Glomerular endothelial cell (primary cell): ENCODE measurements at places on chromosomes 1 and 21. TPM values are rescaled to one million over a fixed set of nuclear protein-coding genes. Genes with fewer than 3 reads are reported as not detected.

Gene ADCY10
- 0.06 TPM in 1 of 2 replicates, not detected in the other for total RNA-seq

Gene SDHB
- 101 and 102 TPM in 2 replicates for total RNA-seq

Gene PRDM16
- 0.12 TPM in 1 of 2 replicates, not detected in the other for total RNA-seq

Gene B3GALT2
- total RNA-seq, result 0.78 and 1.1 TPM in 2 replicates

Gene RGS16
- total RNA-seq, result 1.0 and 2.2 TPM in 2 replicates

Gene KIRREL1
- 60.3 and 86.7 TPM in 2 replicates for total RNA-seq

Gene NADK
- total RNA-seq, result 91.0 and 134 TPM in 2 replicates

Gene ITLN2
- not detected in 2 replicates for total RNA-seq

Gene CYYR1
- 24.1 and 28.2 TPM in 2 replicates for total RNA-seq

Gene OR2T2
- not detected in 2 replicates for total RNA-seq

Gene RORC
- total RNA-seq, result not detected in 2 replicates

Gene OR2T11
- not detected in 2 replicates for total RNA-seq

Gene NPL
- 1.8 and 2.7 TPM in 2 replicates for total RNA-seq

Gene LCE1E
- total RNA-seq, result not detected in 2 replicates

Gene C1orf74
- total RNA-seq, result 1.1 and 1.5 TPM in 2 replicates

Gene IRF6
- total RNA-seq, result 0.82 and 1.8 TPM in 2 replicates

Gene PTPN7
- total RNA-seq, result 1.2 TPM in 1 of 2 replicates, not detected in the other

Gene FAM131C
- 0.82 and 0.87 TPM in 2 replicates for total RNA-seq

Gene C1QTNF12
- total RNA-seq, result 0.76 and 1.7 TPM in 2 replicates

Gene HES2
- 16.1 and 41.8 TPM in 2 replicates for total RNA-seq

Gene TNFRSF4
- 5.6 and 58.5 TPM in 2 replicates for total RNA-seq

Gene NTMT2
- not detected in 2 replicates for total RNA-seq

Gene SPRR1B
- total RNA-seq, result not detected in 2 replicates

Gene AADACL3
- total RNA-seq, result not detected in 2 replicates

Gene CLCA2
- total RNA-seq, result 0.29 and 0.35 TPM in 2 replicates

Gene EFHD2
- total RNA-seq, result 70.3 and 100 TPM in 2 replicates

Gene PADI2
- 0.18 and 1.3 TPM in 2 replicates for total RNA-seq

Gene SHISA4
- total RNA-seq, result 23.6 and 35.2 TPM in 2 replicates

Gene RBM8A
- 153 and 164 TPM in 2 replicates for total RNA-seq

Gene IFI44
- 8.2 and 35.1 TPM in 2 replicates for total RNA-seq

Gene ILDR2
- total RNA-seq, result 0.53 TPM in 1 of 2 replicates, not detected in the other

Gene ATP1A4
- not detected in 2 replicates for total RNA-seq

Gene GJB4
- 0.44 TPM in 1 of 2 replicates, not detected in the other for total RNA-seq

Gene LCE1B
- not detected in 2 replicates for total RNA-seq

Gene CRB1
- total RNA-seq, result 0.15 TPM in 1 of 2 replicates, not detected in the other

Gene UBL4B
- total RNA-seq, result not detected in 2 replicates

Gene CLCNKB
- total RNA-seq, result not detected in 2 replicates

Gene PHF13
- 7.8 and 14.9 TPM in 2 replicates for total RNA-seq

Gene TMEM82
- not detected in 2 replicates for total RNA-seq

Gene PLD5
- 0.10 and 0.29 TPM in 2 replicates for total RNA-seq

Gene CRTC2
- total RNA-seq, result 12.4 and 15.3 TPM in 2 replicates

Gene CD48
- total RNA-seq, result not detected in 2 replicates

Gene CYP4Z1
- not detected in 2 replicates for total RNA-seq
